Nephron progenitor cell (in vitro differentiated cells): ENCODE measurements at places on chromosomes 6 and 20.

DNA sequence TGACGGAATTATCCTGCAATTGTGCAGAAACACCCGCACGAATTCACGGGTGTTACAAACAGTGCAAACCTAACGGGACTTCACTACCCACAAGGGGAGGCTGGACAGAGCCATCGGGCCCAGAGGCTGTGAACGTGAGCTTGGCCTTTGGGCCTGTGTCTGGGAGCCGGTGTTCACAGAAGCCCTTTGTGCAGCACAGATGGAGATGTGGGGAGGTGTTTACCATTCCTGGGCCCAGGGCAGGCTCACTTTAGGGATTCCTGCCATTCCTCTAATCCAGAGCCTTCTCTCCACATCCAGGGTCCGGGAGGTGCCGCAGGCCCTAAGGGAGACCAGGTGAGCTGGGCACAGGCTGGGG, 15.0 kb downstream of the COL9A3 start:
- DNase-seq: no peak

DNA sequence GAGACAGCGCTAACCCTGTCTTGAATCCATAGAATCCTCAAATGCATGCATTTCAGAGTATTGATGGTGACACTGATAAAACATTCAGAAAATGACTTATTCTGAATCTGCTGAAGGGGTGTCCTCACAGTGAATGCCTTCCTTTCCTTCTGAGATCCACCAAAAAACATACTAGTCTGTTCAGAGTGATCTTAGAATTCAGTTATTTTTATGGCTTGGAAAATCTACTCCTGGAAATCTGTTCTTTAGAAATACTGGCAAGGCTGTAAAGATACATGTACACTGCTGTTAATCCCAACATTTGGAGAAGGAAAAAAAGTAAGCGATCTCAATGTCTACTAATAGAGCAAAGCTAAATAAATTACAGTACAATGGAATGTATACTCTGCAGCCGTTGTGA, 672.6 kb upstream of the AGPAT4 start:
- DNase-seq: no peak

- peak; percentile 50 for DNase-seq
Observed at GRCh38 chr6:132483779-132484679, 28.9 kb downstream of the STX7 start.

- peak; percentile 86 for DNase-seq
Observed at GRCh38 chr6:37791156-37791919, 28.2 kb upstream of the ZFAND3 start.

- DNase-seq: no peak
Observed at GRCh38 chr6:71537717-71538116, 249.1 kb downstream of the OGFRL1 start.

DNA sequence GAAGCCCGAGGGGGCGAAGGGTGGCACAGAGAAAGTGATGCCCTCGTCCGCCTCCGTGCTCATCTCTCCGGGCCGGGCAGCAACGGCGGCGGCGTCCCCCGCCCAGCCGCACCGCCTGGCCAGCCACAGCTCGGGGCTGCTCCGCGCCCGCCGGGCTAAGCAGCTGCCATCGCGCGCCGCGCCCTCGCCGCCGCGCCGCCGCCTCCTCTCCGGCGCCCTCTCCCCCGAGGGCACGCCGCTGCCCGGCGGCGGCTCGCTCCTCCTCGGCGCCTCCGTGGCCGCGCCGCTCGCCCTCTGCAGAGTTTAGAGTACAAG, 225 bp downstream of the MAP3K5 start:
- DNase-seq: no peak
